ENCODE measurements at places on chromosomes 11 and 22.
A peak's percentile ranks its signal among the peaks of the same experiment; 100 is the strongest.

- no peak for DNase-seq
These were observed 65.2 kb downstream of the ARFGAP3 start for GRCh38 chr22:42791721-42792452.

GRCh38 chr22:44578110-44578457, 80.1 kb upstream of the RTL6 start:
- no peak for DNase-seq

- no peak for DNase-seq
These were observed 42.7 kb downstream of the CELF1 start for GRCh38 chr11:47510209-47510608.

- no peak for DNase-seq
These were observed 31.6 kb downstream of the GRIA4 start for GRCh38 chr11:105641433-105641832.

GRCh38 chr11:113397212-113397611, 9.6 kb downstream of the ANKK1 start:
- DNase-seq = no peak

- DNase-seq = no peak
These were observed 1277.9 kb upstream of the TENM4 start for GRCh38 chr11:80718611-80719291.

GRCh38 chr11:32312865-32313403, 122.4 kb downstream of the WT1 start:
- peak; percentile 10 for DNase-seq

- DNase-seq = no peak
These were observed 1.9 kb downstream of the PIWIL3 start for GRCh38 chr22:24772493-24773220.

DNA sequence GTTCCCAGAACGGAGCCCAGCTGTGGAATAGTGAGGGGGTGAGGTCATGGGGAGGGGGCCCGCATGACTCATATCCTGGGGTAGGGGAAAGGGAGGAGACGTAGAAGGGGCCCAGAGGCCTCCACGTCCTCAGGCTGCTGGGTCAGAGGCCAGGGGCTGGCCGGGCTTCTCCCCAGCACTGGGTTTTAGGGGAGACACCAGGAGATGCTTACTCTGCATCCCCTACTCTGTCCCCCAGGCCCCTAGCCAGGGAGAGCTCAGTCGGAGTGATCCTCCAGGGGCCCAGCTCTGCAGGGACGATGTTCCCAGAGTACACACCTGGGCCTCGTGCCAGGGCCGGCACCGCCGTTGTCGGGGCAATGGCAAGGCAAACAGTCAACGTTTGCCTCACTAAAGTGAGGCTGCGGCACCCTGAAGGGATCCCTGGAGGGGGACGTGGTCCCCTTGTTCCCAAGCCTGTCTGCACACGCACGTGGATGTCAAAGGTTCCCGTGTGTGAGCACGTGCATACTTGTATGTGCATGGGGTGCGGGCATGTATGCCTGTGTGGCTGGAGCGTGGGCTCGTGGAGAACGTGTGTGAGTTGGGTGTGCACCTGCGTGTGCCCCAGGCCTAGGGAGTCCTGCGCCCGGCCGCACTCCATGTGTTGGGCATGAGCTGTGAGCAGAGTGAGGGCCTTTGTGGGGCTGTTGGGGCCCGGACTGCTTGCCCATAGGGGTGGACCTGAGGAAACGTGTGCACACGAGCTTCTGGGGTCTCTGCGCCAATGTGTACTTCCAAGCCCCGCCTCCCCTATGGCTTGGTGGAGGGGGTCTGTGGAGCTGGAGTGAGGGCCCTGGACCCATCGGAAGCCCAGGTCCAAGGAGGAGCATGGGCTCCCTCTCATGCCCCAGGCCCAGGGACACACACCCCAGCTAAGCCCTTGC, 14.2 kb downstream of the PRR33 start:
- DNase-seq = no peak

DNA sequence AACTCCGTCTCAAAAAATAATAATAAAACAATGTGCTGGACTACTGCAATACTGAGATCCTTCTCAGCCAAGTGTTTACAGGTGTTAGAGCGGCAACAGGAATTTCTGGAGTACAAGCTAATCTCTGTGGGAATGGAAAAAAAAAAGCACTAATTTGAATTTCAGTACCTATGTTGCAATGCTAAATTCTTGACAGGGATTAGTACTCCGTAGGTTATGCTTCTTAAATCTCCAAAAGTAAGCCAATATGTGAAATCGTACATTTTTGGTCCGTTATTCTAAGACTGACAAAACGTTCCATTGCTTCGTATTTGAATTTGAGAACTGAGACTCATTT, 1.1 kb downstream of the ATL3 start:
- no peak for DNase-seq

GRCh38 chr11:8354622-8355415, 91.1 kb upstream of the LMO1 start:
- no peak for DNase-seq

- DNase-seq = no peak
These were observed 727.6 kb upstream of the LUZP2 start for GRCh38 chr11:23769214-23769613.

GRCh38 chr11:24837112-24837511, 340.3 kb downstream of the LUZP2 start:
- no peak for DNase-seq

- no peak for DNase-seq
These were observed 28.3 kb upstream of the UPB1 start for GRCh38 chr22:24466716-24467328.

GRCh38 chr11:19687392-19687791, 25.2 kb upstream of the NAV2 start:
- DNase-seq = no peak

DNA sequence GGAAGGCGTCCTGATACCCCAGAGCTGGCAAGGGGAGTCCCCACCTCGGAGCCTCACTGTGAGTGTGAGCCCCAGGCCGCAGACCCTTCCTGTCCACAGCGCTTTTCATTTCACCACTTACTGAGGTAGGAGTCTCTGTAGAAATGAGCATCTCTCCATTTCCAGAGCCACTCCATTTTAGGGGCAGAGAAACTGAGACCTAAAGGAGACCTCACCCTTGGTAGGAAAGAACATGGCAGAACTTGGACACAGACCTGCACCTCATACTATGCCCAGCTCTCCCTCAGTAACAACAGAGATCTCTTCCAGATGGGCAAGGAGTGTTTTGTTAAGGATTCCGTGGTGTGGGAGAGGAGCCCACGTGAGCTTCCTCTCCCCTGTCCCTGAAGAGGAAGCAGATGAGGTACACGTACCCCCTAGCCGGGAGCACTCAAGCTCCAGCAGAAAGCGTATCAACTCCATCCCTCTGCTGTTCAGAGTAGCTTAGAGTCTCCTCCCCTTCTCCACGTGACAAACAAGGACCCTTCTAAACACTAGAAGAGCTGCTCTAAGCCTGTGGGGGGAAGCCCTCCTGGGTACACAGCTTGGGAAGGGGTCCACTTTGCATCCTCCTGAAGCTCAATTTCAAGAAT, 532 bp upstream of the VSIG2 start:
- no peak for DNase-seq

DNA sequence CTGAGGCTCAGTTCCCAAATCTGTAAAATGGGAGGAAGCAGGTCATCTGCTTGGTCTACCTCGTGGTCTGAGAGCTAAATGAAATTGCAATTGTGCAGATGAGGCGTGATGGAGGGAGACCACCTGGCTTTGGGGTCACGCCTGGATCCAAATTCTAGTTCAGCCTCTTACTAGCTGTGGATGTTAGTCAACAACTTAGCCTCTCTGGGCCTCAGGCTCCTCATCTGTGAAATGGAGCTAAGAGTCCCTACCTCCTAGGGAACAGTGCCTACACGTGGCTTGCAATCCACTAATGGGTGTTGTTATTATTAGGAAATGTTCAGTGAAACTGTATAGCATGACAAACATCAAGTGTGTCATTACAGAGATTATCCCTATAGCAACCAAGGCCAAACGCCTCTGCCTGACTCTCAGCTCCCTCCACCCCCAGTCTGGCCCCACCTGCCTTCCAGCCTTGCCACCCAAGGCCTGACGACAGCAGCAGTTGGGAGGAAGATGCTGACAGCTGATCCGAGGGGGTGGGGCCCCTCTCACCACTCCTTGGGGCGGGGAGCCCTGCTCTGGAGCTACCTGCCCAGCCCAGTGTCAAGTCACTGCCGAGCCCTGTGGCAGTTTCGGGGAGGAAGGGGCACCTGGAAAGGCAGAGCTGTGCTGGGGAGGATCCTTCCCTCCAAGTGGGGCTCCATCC, 1.7 kb upstream of the RHOD start:
- DNase-seq = no peak

DNA sequence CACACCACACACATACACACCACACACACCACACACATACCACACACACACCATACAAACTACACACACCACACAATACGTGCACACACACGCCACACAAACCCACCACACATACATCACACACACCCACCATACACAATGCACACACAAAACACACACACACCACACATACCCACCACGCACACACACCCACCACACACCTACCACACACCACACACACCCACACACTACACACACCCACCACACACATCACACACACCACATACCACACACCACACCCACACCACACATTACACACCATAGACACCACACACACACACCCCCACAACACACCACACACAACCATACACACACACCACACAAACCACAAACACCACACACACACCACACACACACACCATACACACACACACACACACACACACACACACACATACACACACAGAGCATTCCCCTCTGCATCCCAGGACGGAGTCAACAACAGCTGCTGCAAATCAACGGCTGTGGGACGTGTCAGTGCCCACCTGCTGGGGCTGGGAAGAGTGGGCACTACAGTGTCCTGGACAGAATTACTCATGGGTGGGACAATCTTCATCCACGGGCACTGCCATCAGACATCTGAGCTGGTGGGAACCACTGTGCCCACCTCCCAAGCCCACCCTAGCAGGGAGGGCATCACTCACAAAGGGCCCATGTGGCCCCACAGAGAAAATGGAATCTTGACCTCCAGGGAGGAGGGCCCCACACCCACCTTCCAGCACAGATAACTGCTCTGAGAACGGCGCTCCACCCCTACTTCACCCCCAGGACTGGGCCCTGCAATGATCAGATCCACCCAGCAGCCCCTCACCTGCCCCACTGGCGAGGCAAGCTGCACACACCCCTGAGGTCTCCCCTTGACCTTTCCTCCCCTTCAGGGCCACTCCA, 8.4 kb downstream of the TP53I11 start:
- no peak for DNase-seq

GRCh38 chr22:42114721-42115120, 15.9 kb downstream of the CYP2D6 start:
- no peak for DNase-seq

GRCh38 chr11:92854952-92855351, 114.5 kb upstream of the MTNR1B start:
- DNase-seq = no peak

DNA sequence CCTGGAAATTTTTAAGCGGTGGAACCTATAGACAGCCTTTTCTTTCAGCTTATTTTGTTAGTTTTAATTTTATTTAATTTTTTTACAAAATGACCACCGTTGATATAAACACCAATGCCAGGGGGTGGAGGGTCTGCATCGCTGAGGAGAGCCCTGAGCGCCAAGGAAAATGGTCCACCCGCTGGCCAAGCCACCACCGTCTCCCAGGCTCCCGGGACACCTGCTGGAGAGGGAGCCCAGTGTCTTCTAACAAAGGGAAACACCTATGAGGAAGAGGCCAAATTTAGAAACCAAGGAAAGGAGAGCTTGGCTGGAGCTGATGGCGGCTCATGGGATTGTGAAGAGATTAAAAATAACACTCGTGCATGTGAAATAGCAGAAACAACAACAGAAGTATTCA, 288 bp upstream of the KRTAP5-8 start:
- DNase-seq = no peak

DNA sequence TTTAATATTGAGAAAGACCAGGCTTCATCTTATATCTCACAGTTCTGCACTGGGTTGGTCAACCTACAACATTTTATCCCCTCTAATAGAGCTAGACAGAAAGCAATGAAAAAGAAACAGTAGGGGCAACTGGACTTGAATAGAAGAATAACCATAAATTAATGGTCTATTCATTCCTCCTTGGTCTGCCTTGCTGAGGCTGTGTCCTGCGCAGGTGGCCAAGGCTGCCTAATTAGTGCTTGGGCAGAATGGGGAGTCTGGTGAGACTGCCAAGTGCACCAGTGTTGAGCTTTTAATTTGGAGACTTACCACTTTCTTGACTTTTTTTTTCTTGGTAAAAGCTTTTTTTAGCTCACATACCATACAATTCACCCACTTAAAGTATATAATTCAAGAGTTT, 35.0 kb upstream of the SPON1 start:
- no peak for DNase-seq

- DNase-seq = no peak
These were observed 3.2 kb downstream of the TUBA8 start for GRCh38 chr22:18113680-18114394.

All from NCI-H1048 (cell line).